ENCODE measurements at places on chromosomes 5 and 9. TPM values are rescaled to one million over a fixed set of nuclear protein-coding genes. Genes with fewer than 3 reads are reported as not detected.

- DNase-seq: no peak
These were observed 111.3 kb downstream of the SSBP2 start for GRCh38 chr5:81639556-81639955.

DNA sequence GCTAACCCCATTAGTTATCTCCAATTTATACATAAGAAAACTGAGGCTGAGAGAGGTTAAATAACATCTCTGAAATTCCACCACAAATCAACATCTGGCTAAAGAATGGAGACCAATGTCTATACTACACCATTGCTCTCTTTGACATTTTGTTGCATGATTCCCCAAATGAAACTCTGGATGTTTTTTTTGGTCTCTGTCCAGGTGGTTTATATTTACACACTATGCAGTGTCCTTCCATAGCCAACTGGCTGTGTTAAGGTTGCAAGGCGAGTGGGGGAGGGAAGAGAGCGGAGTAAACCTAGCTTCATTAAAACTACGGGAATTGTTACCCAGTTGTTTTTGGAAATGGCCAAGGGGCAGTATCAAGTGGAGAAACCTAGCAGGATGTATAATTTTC is 67.2 kb downstream of the KIF4B start:
- no peak for DNase-seq

GRCh38 chr5:122415030-122415800 is 103.2 kb downstream of the SNCAIP start:
- peak; percentile 48 for DNase-seq

ACTBL2 gene
- total RNA-seq: not detected

DNA sequence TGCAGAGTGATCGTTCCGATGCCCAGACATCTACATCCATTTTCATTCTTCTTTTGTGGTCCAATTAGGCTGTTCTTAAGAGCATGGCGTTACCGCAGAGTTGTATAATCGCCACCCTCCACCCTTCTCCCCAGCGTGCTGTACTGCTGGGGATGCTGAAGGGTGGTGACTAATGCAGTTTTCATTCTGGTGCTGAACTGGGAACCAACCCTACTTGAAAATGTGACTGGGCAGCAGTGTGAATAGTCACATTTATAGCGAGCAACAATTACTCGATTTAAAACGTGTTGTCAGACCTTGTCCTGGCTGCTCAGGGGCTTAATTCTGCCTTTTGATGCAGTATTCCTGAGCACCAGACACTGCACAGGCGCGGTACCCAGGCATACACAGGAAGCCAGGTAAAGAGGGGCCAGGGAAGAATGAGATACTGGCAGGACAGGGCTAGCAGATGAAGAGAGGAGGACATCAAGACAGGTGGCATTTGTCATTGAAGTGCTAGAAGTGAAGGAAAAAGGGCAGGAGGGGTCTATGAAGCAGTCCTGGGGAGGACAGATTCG is 719 bp upstream of the ISCA1 start:
- DNase-seq: no peak

GRCh38 chr9:133054194-133054890 is 7.4 kb upstream of the CEL start:
- no peak for DNase-seq

DNA sequence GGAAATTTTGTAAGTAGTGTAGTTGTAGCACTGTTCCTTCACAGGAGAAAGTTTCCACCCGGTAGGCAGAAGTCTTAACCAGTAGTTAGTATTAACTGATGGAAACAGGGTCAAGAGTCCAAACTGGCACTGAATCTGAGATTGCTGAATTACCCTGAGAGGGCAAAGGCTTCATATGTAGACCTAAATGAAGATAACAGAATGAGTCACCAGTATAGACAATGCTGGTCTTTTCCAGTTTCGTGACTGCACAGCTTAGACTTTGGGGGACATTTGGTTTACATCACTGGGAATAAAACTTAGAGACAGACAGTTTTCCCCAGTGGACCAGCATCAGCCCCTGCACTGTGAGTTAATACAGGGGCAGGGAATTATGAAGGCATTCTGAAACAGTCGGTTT is 60.5 kb downstream of the PCSK5 start:
- DNase-seq: peak; percentile 55

- DNase-seq: no peak
These were observed 9.7 kb downstream of the GRIN1 start for GRCh38 chr9:137148661-137149060.

DNA sequence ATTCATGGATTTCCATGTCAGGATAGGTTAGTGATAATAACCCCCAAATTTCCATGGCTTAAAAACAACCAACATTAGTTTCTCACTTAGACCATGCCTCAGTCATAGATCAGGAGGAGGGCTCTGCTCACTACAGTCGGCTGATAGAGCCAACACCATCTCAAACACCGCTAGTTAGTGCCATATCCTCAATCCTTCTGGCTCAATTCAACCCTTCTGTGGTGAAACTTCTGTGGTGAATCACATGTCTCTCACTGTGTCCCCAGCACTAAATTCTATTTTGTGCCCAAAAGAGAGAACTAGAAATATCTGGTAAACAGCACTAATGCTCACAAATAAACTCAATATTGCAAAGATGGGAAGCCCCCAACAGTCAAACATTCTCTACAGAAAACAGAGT is 21.1 kb downstream of the ECPAS start:
- no peak for DNase-seq

GRCh38 chr9:116628716-116629115 is 58.4 kb upstream of the TRIM32 start:
- DNase-seq: no peak

All from left lobe of liver (tissue), 2 donors.